ENCODE measurements at places on chromosomes 12 and 14. TPM values are rescaled to one million over a fixed set of nuclear protein-coding genes. Genes with fewer than 3 reads are reported as not detected.
A peak's percentile ranks its signal among the peaks of the same experiment; 100 is the strongest.

WSB2 gene
- 153 TPM for total RNA-seq

KRT73 gene
- total RNA-seq, result not detected

CALM1 gene
- 398 TPM for total RNA-seq

POLE gene
- 21.9 TPM for total RNA-seq

DNA sequence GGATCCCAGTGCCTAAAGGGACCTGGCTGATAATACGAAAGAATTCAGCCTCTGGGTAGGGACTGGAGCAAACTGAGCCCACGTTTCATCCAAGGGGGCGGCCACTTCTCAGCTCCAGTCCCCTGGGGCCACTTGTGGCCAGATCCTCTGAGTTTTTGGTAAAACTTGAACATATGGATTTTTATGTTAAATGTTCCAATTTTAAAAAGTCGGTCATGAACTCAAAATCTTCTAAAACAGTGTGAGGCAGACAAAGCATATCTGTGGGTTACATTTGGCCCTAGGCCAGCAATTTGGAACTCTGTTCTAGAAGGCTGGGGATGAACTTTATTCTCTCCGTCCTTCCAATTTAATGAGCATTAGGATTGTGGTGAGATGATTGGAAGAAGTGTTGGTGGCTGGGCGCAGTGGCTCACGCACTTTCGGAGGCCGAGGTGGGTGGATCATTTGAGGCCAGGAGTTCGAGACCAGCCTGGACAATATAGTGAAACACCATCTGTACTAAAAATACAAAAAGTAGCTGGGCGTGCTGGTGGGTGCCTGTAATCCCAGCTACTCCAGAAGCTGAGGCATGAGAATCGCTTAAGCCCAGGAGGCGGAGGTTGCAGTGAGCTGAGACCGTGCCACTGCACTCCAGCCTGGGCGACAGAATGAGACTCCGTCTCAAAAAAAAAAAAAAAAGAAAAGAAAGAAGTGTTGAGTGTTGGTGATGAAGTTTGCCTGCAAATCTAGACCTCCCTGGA, 3.0 kb upstream of the PPP1CC start:
- no peaks in the 10 kb centered on the region for H3K27me3 ChIP-seq
- peaks cover 37% of the 10 kb centered on the region for H3K4me1 ChIP-seq
- no peak overlapping the region for H3K27ac ChIP-seq

DNA sequence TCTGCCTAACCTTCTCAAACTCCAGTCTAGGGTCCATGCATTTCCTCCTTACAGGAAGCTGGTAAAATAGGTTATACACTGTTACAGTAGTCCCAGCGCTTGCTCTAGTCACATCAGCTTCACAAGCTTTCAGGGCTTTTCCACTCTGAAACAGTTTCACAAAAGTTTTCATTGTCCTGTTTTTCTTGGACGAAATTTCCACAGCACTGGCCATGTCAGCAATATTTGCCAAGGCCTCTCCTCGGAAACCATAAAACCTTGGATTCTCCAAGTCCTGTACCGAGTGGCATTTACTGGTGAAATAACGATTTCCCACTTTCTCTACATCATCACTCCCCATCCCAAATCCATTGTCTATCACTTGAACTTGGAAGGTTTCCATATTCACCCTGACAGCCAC, 2.1 kb downstream of the MLH3 start:
- peaks cover 11% of the 10 kb centered on the region for H3K36me3 ChIP-seq
- peaks cover 3% of the 10 kb centered on the region for H3K27me3 ChIP-seq
- no peak overlapping the region for H3K4me3 ChIP-seq
- peaks cover 93% of the 10 kb centered on the region for H3K4me1 ChIP-seq

GRCh38 chr12:117580718-117581062, 219.3 kb upstream of the NOS1 start:
- no peaks in the 10 kb centered on the region for H3K36me3 ChIP-seq
- H3K4me3 ChIP-seq, result no peak overlapping the region
- no peak overlapping the region for H3K27ac ChIP-seq
- H3K27me3 ChIP-seq, result peaks cover 2% of the 10 kb centered on the region

ARMH4 gene
- 2.4 TPM for total RNA-seq

HNRNPA1 gene
- 711 TPM for total RNA-seq

SPX gene
- total RNA-seq, result not detected

GRCh38 chr12:131825146-131825892, 2.9 kb upstream of the MMP17 start:
- peaks cover 10% of the 10 kb centered on the region for H3K4me1 ChIP-seq
- peak overlapping the region; percentile 79 for H3K4me3 ChIP-seq
- no peaks in the 10 kb centered on the region for H3K36me3 ChIP-seq
- H3K27ac ChIP-seq, result no peak overlapping the region
- H3K27me3 ChIP-seq, result peaks cover 15% of the 10 kb centered on the region

GALNT8 gene
- not detected for total RNA-seq

DNA sequence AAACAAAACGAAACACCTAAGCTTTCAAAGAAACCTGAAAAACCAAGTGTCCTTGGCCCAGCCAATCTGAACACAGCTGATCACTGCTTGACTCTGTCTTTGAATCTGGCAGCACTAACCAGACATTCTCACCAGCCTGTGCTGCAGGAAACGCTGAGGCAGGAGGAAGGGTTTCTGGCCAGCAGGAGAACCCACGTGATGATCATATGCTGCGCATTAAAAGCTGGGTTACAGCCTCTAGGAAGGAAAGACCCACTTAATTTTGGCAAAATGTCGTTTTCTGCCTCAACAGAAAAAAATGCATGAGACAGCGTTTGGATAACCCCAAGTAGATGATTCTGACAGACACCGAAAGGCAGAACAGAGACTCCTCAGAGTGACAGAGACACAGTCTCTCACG, 9.8 kb downstream of the APPL2 start:
- H3K4me1 ChIP-seq, result peaks cover 99% of the 10 kb centered on the region
- H3K27me3 ChIP-seq, result no peaks in the 10 kb centered on the region

FGF6 gene
- not detected for total RNA-seq

- H3K4me3 ChIP-seq, result peak overlapping the region; percentile 93
- peaks cover 5% of the 10 kb centered on the region for H3K27me3 ChIP-seq
- peaks cover 27% of the 10 kb centered on the region for H3K4me1 ChIP-seq
- peak overlapping the region; percentile 23 for H3K27ac ChIP-seq
- no peak for DNase-seq
These were observed 482 bp upstream of the PSMC1 start for GRCh38 chr14:90255871-90256270.

ANG gene
- total RNA-seq, result 2.9 TPM

GRCh38 chr12:89701606-89702206, 6.9 kb downstream of the ATP2B1 start:
- peaks cover 91% of the 10 kb centered on the region for H3K4me1 ChIP-seq
- peaks cover 11% of the 10 kb centered on the region for H3K36me3 ChIP-seq
- no peak overlapping the region for H3K27ac ChIP-seq
- H3K27me3 ChIP-seq, result no peaks in the 10 kb centered on the region
- no peak for DNase-seq

DNA sequence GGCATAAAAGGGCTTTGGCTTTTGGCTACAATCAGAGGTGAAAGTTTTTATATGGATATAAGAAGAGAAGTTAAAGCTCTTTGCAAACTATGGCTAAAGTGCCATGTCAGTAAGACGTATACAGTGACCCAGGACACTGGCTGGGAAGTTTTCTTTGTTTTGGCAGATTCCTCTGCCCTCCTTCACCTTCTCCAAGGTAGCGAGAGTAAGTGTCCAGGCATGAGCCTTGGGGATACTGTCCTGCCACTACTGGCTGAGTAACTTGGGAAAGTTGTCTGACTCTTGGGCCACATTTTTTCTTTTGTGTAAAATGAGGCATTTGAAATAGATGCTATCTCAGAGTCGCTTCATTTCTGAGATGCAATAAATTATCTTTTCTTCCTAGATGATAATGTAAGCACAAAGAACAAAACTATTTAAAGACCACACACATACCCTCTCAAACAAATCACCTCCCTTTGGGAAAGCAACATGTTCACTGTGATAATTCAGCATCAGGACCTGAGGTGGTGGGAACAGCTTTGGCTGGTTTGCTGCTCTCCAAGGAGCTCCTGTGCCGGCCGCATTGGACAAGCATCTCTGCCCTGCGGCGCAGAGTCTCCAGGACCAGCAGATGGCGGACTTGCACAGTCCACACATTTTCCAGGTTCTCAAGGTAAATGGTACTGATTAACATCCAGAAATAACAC, 106.3 kb downstream of the PTCSC3 start:
- peak; percentile 55 for DNase-seq
- peaks cover 10% of the 10 kb centered on the region for H3K27me3 ChIP-seq
- H3K27ac ChIP-seq, result no peak overlapping the region
- H3K4me1 ChIP-seq, result peaks cover 10% of the 10 kb centered on the region

DNA sequence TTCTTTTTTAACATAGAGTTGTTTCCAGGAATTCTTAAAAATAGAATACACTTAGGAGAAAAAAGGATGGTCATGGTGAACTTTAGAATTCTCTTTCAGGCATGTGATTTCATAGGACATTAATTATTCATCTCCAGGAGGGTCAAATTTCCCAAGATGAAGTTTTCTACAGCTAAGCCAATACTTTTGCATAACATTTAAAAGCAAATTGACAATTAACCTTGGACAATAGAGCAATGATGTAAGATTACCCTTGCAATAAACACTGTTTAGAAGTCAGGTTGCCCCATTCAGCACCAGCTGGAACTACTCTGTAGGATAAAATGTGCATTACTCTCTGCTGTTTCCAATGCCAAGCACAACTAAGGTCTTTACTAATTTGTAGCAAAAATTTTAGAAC, 49.5 kb downstream of the SIX1 start:
- no peaks in the 10 kb centered on the region for H3K4me1 ChIP-seq
- H3K27me3 ChIP-seq, result peaks cover 8% of the 10 kb centered on the region
- H3K27ac ChIP-seq, result no peak overlapping the region
- H3K36me3 ChIP-seq, result no peaks in the 10 kb centered on the region

GRCh38 chr14:105617201-105617777, 90.9 kb downstream of the TMEM121 start:
- DNase-seq, result no peak
- no peaks in the 10 kb centered on the region for H3K27me3 ChIP-seq
- H3K36me3 ChIP-seq, result peaks cover 8% of the 10 kb centered on the region
- no peaks in the 10 kb centered on the region for H3K4me1 ChIP-seq

DNA sequence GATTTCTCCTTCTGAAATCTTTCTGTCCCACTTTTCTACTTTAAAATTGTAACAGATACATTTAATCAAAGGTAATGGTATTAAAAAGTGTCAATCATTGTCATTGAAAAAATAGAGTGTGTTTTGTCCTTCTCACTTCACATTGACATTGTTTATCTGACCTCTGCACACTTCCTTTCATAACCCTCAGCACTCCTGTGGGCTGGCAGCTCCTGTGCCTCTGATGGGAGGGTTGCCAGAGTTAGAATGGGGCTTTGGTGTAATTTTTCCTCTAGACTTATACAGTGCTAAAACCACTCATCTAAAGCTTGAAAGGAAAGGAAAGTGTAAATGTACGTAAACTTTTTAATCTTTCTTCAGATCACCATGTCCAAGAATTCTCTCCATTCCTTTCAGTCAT, 23.7 kb downstream of the KCNA1 start:
- peaks cover 7% of the 10 kb centered on the region for H3K4me1 ChIP-seq
- H3K4me3 ChIP-seq, result no peak overlapping the region
- H3K36me3 ChIP-seq, result no peaks in the 10 kb centered on the region

DNA sequence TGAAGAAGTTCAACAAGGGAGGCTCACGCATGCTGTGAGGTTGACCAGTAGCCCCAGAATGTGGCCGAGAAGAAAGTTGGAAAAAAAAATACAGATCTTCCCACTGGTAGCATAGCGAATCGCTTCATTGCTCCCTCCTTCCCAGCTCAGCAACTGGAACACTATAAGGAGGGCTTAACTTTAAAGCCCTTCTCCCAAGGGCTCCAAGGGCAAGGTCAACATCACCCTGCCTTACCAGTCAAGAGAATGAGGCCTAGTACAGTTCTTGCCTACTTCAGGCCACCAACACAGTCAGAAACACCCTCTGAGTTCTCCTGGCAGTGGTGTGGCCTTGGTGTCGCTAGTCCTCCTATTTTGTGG, 14.4 kb downstream of the OXA1L start:
- no peak for DNase-seq
- no peak overlapping the region for H3K4me3 ChIP-seq
- H3K27me3 ChIP-seq, result no peaks in the 10 kb centered on the region
- H3K36me3 ChIP-seq, result no peaks in the 10 kb centered on the region

DNA sequence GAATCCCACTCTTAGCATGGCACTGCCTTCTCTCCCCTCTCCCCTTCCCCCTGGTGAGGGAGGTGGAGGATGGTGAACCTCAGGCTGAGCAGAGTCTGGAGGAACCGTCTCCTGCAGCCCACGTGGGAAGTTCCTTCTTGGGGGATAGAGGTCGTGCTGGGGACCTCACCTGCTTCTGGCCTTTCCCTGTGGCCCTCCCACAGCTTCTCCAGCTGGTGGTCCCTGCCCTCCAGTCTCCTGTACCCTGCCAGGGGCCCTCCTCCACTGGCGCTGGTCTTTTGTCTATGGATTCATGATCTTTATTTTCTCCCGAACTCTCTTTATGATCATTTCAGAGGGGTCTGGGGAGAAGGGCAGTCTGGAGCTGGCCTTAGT, 9.0 kb upstream of the MTA1 start:
- H3K27me3 ChIP-seq, result peaks cover 7% of the 10 kb centered on the region
- peak overlapping the region; percentile 63 for H3K4me3 ChIP-seq
- no peak for DNase-seq
- no peak overlapping the region for H3K27ac ChIP-seq
- H3K4me1 ChIP-seq, result no peaks in the 10 kb centered on the region

RPS6KL1 gene
- 0.85 TPM for total RNA-seq

C12orf42 gene
- not detected for total RNA-seq

DNA sequence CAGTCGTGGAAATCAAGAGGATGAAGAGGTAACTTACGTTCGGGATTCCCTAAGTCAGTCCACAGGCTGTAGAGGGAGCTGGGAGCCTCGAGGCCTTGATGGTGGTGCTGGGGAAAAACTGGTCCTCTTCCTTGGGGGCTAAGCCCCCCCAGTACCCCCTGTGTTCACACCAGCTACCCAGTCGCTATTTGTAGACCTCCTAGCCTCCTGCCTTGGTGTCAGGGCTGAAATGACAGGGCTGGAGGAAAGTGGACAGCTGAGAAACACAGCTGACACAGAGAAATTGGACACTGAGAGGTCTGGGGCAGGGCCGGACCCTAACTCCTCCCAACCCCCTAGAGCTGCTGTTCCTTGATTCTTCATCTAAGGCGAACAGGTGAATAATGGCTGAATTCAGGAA, at the start of gene STAC3:
STAC3 (minus strand) TSS at position 232 of the 400 bp plus-strand sequence. CDS start 1,551 bp downstream, outside the sequence.
- no peak within 1 kb of the TSS for H3K27ac ChIP-seq
- peaks cover 1% of the 10 kb centered on the region for H3K27me3 ChIP-seq
- H3K36me3 ChIP-seq, result no peaks in the 10 kb centered on the region
- H3K4me1 ChIP-seq, result no peaks in the 10 kb centered on the region

DNA sequence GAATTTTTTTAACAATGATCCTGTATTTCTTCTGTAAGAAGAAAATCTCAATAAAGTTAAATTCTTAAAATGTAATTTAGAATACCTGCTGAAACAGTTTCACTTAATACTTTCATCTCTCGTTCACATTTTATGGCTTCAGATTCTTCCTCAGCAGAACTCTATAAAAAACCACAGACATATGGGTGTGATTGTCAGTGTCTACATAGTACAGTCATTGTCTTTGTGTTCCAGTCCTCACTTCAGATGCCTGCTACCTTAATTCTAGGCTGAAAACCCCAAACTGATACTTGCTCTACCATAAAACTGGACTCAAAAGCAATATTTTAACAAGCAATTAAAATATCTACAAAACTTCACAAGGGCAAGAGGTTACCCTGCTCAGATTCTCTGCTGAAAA, 71.8 kb downstream of the DNAI7 start:
- no peaks in the 10 kb centered on the region for H3K36me3 ChIP-seq
- H3K27ac ChIP-seq, result no peak overlapping the region
- H3K4me3 ChIP-seq, result no peak overlapping the region
- peaks cover 6% of the 10 kb centered on the region for H3K27me3 ChIP-seq
- peaks cover 5% of the 10 kb centered on the region for H3K4me1 ChIP-seq

GRCh38 chr12:93773122-93773871, 96.1 kb downstream of the CRADD start:
- H3K27me3 ChIP-seq, result no peaks in the 10 kb centered on the region
- H3K4me1 ChIP-seq, result peaks cover 89% of the 10 kb centered on the region
- no peak overlapping the region for H3K4me3 ChIP-seq
- H3K36me3 ChIP-seq, result peaks cover 26% of the 10 kb centered on the region
- H3K27ac ChIP-seq, result peak overlapping the region; percentile 67
- DNase-seq, result no peak

Data from HFFc6 (cell line).